Omental fat pad (tissue), 4 donors: ENCODE measurements at places on chromosomes 3 and 15.
A peak's percentile ranks its signal among the peaks of the same experiment; 100 is the strongest.

DNA sequence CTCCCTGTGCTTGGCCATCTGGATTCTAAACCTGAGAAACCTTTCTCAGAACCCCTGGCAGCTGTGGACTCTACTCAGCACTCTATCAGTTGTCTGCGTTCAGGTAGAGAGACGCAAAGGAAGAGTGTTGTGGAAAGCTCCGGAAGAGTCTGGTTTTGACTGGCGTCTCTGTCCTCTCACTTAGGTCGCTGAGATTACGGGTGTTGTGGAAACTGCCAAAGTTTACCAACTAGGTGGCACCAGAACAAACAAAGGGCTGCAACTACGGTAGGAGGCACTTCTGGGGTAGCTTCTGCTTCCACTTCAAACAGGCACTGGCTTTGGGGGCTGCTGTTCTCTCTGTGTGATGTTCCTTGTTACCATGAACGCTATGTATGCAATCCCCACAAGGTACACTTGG is 19.2 kb upstream of the ITPKA start:
- no peak for DNase-seq

- no peak for DNase-seq
These were observed 46.9 kb downstream of the FAM43A start for GRCh38 chr3:194732617-194733016.

GRCh38 chr3:5187920-5188418 is 462 bp downstream of the EDEM1 start:
- no peak for DNase-seq

- DNase-seq = no peak
These were observed 63.2 kb downstream of the IQGAP1 start for GRCh38 chr15:90451053-90451850.

GRCh38 chr3:46335541-46335940 is 18.4 kb upstream of the CCR2 start:
- no peak for DNase-seq

GRCh38 chr15:67542420-67543347 is at the start of gene MAP2K5:
MAP2K5 (plus strand) TSS chr15:67542703; CDS start chr15:67543336, 633 bp downstream.
- DNase-seq = peak; percentile 51
